ENCODE measurements at places on chromosomes 11 and 22.

DNA sequence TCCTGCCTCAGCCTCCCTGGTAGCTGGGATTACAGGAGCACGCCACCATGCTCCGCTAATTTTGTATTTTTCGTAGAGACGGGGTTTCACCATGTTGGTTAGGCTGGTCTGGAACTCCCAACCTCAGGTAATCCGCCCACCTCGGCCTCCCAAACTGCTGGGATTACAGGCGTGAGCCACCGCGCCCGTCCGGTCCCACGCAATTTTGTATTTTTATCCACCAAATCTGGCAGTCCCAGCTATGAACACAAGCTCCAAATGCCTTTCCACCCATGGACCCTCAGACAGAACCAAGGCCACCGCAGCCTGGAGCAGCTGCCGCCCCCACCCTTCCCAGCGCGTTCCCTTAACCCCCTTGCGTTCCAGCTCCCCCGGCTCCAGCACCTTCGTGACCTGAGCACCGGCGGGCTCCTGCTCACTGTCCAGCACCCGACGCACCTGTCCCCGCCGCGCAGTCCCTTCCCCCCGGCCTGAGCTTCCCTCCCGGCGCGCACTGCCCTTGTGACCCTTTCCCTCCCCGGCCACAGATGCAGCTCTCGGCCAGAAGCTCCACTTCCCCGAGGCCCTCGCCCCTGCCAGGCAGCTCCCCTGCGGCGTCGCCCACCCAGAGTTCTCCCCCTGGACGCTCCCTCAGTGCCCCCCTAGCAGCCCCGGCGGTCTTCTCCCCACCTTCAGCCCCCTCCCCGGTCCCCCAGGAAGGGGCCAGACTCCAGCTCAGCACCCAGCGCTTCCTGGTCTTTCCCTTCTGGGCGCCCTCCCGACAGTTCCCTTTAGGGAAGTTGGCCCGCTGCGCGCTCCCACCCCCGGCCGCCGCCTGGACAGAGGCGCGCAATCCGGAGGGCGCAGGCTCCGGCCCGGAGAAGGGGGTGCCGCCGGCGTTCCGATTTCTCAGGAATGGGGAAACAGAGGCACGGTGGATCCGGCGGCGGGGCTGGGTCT is 5.6 kb upstream of the ZBED4 start:
- no peak for DNase-seq

DNA sequence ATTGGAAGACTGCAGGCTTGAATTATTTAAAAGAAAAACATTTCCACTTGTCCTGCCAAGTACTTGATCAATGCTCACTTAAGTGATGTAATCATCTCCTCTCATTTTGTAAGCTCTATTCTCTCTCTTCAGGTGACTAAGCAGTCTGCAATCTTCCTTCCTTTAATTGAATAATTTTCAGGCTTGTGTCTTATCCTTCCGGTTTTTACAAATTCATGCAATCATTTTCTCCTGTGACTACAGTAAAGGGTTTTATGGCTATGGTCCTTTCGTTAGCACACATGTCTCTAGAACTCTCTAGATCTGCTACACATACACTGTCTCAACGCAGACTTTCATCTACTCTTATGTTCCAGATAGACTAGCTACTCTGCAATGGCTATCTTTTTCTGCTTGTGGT is 12.6 kb upstream of the UPB1 start:
- no peak for DNase-seq

GRCh38 chr11:119538753-119539152 is 115.8 kb upstream of the THY1 start:
- no peak for DNase-seq

DNA sequence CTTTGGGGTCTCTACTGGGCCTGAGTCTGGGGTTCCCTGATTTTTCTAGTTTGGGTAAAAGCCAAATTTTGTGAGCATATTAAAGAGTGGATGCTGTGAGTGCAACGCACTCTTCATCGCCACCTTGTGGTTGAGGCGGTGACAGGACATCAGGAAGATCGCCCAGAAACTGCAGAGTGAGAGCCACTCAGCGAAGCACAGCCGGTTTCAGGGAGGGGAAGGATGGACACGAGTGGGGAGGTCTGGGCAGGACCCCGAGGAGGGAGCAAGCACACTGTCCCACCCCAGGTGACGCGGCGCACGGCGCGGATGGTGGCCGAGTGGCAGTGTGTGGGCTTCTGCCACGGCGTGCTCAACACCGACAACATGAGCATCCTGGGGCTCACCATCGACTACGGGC is 9.1 kb downstream of the SELENOO start:
- DNase-seq, result peak; percentile 88

- no peak for DNase-seq
Measured at GRCh38 chr11:26018336-26018735, 313.6 kb upstream of the ANO3 start.

- DNase-seq, result no peak
Measured at GRCh38 chr11:73320763-73321603, 12.9 kb downstream of the ARHGEF17 start.

DNA sequence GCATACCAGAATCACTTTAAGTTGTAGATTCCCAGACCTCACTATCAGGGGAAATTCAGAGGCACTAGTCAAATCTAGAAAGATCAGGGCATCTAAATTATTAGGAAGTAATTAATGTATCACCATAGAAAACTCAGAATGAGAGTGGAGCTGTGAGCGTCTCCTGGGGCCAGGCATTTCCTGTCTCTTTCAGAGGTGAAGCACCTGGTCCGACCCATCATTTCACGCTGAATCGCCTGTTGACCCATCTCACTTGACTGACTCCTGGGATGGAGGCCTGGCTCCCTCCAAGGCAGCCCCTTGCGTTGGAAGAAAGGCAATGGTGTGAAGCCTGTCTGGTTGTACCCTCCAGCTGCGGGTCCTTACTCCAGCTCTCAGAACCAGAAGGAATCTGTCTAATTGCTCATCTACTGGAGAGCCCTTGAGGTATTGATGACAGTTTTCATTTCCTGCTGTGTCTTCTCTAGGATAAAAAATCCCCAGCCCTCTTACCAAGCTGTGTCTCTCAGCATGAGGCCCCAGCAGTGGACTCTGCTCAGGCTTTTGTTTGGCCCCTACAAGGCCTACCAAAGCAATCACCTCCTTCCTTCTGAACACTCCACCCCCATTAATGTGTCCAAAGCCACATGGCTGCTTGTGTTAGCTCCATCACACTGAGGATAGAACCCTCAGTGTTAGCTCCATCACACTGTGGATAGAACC is 93.2 kb upstream of the SYT13 start:
- no peak for DNase-seq

All from GM12891 (cell line).